CD4-positive, alpha-beta T cell treated with Interleukin-6 for 4 hours (primary cell): ENCODE measurements at places on chromosomes 11 and 22.

DNA sequence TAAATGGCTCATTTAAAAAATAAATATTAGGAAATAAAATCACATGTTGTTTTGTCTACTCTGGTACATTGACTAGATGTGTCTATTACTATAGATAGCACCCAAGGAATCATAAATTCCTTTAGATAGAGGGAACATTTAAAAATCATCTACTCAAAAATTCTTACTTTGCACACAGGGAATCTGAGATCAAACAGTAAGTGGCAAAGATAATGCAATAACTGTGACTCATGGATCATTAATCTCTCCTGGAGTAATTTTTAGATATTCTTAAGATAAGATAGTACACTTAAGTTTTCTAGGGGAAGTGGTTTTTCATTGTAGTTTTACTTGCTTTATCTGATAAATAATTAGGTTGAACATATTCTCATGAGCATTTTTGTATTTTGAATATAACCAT lies 468.9 kb downstream of the LUZP2 start:
- no peak for DNase-seq

DNA sequence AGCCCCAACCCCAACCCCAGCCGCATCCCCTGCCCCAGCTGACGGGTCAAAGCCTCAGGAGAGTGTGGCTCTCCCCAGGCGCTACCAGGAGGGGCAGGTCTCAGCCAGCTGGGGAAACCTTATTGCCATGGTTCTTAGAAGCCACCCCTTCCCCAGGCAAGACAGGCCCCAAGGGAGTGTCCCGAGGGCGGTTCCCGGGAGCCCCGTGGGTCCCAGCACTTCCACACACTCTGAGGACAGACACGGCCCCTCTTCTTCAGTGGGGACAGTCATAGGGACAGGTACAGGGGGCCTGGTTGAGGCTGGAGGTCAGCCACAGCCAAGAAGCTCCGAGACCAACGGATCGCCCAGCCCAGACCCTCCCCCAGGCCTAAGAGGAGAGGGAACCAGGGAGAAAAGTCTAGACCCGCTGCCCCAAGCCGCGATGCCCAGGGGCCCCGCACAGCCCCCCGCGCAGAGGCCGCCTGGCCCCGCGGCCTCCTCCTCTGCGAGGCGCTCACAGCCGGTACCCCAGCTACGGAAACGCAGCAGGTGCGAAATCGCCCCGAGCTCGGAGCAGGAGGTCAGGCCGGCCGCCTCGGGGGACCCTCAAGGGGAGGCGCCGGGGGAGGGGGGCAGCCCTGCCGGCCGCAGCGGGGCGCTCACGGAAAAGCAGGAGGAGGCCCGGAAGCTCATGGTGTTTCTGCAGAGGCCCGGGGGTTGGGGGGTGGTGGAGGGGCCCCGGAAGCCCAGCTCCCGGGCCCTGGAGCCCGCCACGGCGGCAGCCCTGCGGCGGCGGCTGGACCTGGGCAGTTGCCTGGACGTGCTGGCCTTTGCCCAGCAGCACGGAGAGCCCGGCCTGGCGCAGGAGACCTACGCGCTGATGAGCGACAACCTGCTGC lies 2.6 kb downstream of the KLHDC7B start:
- peak; percentile 77 for DNase-seq

DNA sequence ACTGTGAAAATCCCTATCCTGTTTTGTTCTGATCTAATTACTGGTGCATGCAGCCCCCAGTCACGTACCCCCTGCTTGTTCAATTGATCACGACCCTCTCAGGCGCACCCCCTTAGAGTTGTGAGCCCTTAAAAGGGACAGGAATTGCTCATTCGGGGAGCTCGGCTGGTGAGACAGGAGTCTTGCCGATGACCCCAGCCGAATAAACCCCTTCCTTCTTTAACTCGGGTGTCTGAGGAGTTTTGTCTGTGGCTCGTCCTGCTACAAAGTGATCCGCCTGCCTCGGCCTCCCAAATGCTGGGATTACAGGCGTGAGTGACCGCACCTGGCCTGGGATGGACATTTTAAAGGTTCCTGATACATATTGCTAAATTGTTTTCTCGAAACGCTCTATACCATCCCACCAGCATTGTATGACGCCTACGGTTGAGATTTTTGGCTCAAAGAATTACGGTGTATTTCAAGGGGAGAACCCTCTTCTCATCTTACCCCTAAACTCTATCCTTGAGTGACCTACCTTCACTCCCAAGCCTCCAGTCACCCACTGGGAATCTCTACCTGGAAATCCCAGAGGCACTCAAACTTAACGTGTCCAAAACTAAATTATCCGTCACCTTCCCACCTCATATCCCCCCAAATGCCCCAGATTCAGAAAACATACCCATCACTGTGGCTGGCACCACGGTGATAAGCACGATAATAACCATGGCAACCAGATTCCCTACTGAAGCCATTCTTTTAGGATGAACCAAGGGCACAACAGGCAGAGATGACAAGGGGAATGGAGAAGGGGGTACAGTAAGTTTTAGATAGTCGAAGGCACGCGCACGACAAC lies 789 bp upstream of the POLA2 start:
- DNase-seq = no peak

GRCh38 chr11:35520376-35520775 lies 5.0 kb downstream of the PAMR1 start:
- DNase-seq = no peak

DNA sequence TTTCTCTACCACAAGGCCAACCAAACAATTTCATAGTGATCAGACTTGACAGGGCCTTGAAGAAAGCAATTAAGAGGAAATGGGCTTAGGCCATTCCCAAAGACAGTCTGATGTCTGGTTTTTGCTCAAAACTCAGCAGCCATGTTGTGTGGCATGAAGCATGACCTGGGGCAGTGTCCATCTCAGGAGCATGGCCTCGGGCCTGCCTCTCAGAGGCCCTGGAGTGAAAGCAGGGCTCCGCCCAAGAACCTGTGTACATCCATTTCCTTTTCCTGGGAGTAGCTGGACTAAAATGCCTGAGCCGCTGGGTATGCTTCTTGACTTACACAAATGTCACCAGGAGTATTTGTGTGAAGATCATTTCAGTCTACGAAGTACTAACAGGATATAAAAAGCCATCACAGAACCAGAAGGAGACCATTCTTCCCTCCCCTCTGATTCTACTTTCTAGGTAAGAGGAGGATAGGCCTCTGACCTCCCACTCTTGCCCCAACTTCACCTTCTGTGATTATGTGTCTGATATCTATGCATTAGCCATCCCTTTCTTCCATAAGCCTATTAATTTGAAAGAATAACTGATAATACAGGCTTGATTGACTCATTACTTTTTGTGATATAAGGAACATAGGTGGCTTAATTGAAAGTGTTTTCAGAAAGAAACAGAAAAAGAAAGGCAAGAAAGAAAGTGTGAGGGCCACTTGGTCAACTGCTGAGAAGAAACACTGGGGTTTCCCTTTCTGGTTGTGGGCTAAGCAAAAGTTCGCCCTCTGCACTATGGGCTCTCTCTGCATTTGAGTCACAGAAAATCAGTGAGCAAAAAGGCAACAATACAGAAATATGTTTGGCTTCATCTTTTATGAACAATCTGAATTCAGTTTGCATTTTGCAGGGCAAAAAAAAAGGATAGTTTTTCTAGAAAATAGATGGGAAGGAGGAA lies 188.6 kb upstream of the MTMR2 start:
- DNase-seq = no peak

- DNase-seq = no peak
Observed at GRCh38 chr11:112253605-112254242, 6.9 kb downstream of the PLET1 start.
